ENCODE measurements at places on chromosomes 13 and 19. TPM values are rescaled to one million over a fixed set of nuclear protein-coding genes. Genes with fewer than 3 reads are reported as not detected.
A peak's percentile ranks its signal among the peaks of the same experiment; 100 is the strongest.

The TMEM145 gene
- total RNA-seq = not detected

DNA sequence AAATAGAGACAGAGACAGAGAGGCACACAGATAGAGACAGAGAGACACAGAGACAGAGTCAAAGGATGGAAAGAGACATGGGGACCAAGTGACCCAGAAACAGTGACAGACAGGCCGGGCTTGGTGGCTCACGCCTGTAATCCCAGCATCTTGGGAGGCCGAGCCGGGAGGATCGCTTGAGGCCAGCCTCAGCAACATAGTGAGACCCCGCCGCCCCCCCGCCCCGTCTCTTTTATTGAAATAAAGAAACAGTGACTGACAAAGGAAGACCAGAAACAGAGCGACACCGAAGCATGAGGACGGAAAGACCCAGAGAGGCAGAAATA, 848 bp upstream of the NECTIN2 start:
- ATAC-seq = no peak

DNA sequence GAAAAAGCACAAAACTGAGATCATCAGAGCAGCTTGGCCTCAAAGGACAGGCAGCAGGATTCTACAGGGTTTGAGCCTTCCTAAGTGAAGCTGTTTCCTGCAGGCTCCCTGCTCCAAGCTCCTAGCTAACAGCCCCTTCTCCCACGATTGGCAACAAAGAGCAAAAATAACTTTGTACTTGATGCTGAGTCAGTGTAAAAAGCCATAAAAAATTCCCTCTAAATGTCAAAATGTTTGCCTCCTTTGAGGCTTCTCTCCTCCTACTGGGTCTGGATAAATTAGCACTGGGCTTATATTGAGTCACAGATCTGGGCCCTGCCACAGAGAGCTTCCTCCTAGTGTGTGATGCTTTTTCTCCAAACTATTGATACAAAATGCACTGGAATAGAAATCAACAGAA, 153.3 kb downstream of the TNFRSF19 start:
- ATAC-seq = no peak

GRCh38 chr19:45496349-45496953, 396 bp downstream of the RTN2 start:
- ATAC-seq = peak; percentile 35

DNA sequence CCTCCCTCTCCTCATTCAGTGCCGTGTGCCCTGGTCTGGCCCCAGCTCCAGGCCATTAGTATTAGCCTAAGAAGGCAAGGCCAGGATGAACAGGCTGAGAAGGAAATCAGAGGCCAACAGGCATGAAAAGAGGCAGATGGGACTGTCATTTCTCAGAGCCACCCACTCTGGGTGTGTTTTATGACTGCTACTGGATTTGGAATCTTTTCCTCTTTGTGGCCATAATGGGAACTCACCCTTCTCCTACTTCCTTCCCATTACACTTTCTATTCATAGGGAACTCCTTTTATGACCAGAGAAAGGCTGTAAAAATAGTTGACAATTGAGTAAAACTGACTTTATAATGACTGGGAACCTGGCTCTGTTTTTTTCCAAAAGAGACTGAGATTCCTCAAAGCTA, 17.7 kb downstream of the CEACAM8 start:
- no peak for ATAC-seq

The TNNI3 gene
- total RNA-seq = not detected

DNA sequence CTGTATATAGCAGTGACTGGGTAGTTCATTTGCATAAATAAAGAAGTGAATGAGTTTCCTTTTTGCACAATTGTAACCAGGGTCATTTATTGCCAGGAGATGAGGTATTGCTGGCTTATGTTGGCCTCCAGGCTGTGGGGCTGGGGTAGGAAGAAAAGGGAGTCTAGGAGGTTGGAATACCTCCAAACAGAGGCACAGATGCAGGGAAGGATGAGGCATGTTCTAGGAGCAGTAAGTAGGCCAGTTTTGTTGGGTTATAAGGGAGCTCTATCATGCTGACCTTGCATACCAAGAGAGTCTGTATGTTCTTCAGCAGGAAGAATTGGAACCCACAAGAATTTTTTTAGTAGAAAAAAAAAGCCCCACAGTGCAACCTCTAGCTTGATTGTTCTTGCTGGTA, 17.2 kb upstream of the CYSLTR2 start:
- ATAC-seq = no peak

DNA sequence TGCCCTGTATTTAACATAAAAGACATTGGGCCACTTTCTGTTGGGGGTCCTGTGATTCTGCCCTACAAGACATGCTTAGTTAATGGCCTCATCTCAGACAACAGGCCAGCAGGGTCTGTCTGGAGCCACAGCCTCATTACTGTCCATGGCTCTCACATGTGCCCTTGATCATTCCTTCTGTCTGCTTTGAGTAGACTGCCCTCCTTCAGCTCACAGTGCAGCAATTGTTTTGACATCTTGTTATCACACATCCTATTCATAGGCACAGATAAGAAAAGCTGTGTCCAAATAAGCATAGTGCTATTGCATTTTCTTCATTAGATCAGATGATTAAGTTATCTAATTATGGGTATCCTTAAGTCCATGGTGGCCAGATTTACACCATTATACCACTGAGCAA, 127.9 kb downstream of the KCTD12 start:
- ATAC-seq = no peak

The CYP2F1 gene
- not detected for total RNA-seq

DNA sequence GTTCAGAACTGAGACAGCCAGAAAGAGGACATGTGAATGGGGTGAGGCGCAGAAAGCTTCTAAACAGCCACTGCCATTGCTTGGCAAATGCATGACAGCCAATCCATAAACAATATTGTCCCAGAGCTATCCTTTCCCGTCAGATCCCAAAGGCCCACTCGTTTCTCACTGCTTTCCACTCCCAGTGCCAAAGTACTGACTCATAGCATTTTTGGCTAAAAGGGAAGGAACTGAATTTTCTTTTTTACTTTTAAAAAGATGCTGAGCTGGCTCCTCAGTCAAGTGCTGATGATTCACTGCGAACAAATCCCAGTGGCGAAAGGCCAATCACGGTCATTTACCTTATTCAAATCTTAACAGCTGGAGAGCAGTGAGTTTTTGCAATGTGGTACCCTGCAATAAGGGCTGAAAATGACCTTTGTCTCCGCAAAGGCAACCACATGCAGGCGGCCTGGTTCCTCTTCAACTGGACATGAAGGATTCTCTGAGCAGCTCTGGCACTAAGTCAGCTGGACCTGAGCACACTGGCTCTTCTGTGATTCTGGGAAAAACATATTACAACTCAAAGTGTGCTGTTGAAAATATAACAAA, 151.7 kb downstream of the DCLK1 start:
- peak; percentile 84 for ATAC-seq

DNA sequence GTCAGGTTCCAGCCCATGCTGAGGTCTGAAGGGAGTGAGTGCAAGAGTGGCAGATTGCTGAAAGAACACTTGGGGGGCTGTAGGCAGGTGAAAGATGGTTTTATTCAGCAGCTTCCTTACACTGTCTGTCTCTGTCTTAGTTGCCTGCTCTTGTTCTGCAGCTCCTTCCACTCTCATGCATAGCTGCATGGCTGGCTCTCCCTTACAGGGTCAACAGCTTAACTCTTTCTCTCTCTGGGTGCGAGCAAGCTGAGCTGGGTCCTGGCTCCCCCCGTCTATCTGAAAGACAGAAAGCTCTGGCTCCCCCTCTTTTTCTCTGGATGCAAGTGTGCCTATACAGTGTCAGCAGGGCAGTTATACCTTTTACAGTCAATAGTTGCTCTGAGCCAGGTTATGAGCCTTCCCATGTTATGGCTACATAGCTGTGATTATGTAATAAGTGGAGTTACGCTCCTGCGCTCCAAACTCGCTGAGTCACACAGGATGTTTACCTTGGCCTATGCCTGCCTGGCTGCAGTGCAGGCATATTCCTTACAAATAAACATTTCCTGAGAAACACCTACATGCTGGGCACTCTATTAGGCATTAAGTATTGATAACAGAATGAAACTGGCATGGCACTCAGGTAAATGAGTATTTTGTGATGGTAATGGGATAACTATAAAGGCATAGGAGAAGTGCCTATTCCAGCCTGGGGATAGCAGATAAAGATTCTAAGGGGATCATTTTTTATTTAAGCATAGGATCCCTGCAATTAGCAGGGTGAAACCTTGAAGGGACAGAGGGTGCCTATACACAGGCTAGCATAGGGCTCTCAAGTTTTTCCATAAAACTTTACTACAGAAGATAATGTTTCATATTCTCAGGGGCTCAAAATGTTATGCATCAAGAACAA, 826.9 kb upstream of the PCDH9 start:
- peak; percentile 22 for ATAC-seq

The HIPK4 gene
- 1.1 TPM for total RNA-seq

The MYH14 gene
- 7.7 TPM for total RNA-seq

The CNN1 gene
- total RNA-seq = 3,262 TPM

DNA sequence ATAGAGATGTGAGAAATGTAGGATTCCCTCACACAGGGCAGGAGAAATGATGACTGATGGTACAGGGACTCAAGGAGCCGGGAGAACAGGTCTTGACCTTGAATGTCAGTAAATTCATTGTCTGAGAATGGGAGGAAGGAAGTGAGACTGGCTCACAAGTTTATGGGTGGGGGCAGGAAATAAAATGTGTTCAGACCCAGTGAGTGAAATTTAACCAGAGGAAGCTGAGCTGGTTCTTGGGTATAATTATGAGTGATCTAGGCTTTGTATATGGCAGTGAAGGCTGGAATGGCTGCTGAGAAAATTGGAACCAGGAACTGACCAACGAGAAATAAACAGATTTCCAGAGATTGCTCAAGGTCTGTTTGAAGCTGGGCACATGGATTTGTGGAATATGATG, 6.3 kb upstream of the IGSF23 start:
- ATAC-seq = peak; percentile 50

DNA sequence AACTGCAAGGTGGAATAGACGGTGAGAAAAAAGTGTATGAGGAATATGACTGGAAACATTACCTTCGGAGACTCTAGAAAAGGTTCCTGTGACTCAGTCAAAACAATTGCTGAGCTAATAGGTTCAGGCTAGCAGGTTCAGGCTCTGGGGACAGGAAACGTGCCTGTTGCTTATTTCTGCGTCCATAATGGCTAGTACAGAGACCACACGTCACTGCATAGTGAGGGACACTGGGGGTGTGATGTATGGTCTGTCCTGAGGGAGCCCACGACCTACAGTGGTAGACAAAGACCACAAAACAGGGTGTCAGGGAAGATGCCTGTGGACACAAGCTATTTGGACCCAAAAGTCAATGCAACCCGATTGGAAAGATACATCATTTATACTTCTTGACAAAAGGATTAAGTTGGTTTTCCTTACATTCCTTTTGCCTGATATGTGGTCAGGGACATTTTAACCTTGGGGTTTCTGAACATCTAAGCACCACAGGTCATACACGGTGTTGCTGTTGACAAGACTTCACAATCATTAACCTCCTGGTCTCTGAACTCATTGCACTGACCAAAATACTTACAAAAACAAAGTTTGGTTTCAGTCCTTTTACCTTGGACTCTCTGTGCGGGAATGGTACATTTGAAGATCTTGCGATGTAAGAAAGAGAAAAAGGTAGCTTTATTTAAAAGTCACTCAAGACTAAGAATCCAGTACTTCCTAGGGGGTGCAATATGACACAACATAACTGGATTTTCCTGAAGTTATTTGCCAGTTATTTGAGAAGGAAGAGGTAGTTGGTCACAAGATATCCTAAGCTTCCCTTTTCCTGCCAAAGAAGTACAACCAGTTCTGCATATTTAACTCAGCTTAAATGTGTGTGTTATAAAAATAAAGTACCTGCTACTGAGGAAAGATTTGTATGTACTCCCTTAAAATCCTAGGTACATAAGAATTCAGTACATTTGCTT, 20.0 kb downstream of the CRYL1 start:
- no peak for ATAC-seq

The C19orf18 gene
- total RNA-seq = not detected

DNA sequence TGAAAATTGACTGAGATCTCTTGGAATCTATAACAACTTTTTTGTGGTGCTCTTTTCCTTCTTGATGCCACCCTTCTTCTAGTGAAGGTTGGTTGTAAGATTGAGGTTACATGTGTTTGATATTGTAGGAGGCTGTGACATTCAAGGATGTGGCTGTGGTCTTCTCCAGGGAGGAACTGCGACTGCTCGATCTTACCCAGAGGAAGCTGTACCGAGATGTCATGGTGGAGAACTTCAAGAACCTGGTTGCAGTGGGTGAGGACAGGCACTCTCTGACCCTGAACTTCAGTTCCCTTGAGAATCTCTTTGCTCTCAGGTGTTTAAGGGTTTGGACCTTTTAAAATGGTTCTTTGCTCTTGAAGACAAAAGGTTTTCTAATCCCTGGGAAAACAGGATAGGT, 16.0 kb downstream of the ZNF227 start:
- ATAC-seq = no peak

GRCh38 chr19:18845961-18846360, 14.2 kb downstream of the UPF1 start:
- ATAC-seq = no peak

DNA sequence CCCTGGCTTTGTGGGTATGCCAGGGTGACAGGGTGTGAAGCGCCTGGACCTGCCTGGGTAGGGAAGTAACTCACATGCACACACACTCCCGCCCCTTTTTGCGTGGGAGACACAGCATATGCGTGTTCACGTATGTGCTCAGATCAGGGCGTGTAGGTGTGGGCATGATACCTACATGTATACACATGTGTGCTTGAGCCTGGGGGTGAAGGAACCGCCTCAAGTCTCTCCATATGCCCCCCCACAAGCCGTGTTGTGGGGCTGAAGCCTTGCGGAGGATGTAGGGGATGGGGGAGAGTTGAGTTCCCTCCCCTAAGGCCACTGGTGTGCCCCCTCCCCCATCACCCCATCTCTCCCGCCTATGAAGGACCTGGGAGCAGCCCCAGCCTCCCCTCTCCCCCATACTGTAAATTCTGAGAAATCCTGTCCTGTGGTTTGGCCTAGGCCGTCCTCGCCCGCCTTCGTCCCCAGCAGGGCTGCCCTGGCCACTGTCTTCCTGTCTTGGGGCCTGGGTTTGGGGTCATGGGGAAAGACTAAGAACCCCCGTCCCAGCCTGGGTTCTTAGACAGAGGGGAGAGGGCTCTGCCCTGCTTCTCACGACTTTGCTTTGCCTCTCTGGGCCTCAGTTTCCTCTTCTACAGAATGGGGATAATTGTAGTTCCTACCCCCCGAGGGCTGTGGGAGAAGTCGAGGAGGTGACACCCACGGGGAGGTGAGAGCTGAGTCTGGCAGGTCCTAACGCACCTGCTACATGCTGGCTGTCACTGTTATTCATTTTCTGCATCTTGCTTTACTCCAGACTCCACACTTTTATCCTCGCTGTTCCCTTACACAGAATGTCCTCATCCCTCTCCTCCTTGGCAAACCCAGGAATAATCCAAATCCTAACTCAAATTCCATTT, 14.3 kb downstream of the ACTL9 start:
- ATAC-seq = no peak
